ENCODE measurements at places on chromosomes 2 and 18.

- no peak for DNase-seq
Measured at GRCh38 chr2:26709323-26710110, 17.0 kb downstream of the KCNK3 start.

- DNase-seq = no peak
Measured at GRCh38 chr2:233029321-233029720, 3.2 kb upstream of the NEU2 start.

GRCh38 chr2:158543957-158544356, 87.2 kb downstream of the PKP4 start:
- DNase-seq = no peak

DNA sequence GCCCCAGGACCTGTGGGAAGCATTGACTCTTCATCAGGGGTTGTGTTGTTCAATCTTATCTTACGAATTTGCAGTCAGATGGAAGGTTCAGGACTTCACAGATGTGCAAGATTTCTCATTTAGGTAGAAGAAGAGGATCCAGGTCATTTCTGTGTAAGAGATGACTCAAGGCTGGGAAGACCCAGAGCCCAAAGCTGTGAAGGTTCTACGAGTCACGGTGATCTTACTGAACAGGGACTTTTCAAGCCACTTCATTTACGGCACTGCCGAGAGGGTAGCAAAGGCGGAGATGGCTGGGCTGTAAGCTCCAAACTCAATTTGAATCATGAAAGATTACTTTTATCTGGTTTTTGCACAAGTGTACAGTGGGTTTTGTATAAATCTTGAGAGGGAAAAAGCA, 228.0 kb upstream of the MEX3C start:
- DNase-seq = no peak

DNA sequence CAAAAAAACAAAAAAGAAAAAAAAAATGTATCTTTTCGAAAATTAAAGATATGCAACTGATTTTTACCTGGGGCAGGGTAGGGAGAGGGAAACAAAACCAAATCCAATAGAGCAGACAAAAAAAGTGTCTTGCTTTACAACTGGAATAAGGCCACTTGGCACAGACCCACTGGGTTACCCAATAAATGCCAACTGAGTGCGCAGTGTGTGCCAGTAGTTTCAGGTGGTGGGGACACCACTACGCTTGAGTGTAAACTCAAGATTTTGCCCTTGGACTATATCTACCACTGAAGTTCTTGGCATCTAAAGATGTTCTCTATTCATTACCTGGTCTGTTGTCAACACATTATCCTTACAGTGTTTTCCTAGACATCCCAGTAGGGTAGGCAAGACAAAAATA, 16.3 kb downstream of the VPS4B start:
- no peak for DNase-seq

DNA sequence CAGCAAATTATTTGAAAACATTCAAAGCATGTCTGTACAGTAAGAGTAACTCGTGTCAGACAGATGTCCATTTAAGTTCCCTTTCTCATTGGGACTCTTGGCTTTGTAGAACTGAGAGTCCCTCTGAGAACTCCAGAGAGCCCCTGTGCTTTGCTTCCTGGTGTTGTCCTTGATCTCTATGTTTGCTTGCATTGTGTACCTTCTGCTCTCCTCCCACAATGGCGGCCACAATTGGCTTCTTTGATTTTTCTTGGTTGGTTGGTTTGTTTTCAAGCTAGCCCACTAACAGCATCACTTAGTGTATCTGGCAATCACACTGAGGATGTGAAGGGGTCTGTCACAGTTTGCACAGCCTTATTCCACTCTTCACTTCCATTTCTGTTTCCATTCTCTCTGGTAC, 15.1 kb downstream of the ASB18 start:
- no peak for DNase-seq

- no peak for DNase-seq
Measured at GRCh38 chr18:21183670-21184069, 58.4 kb upstream of the GREB1L start.

GRCh38 chr2:236657215-236657614, 87.6 kb downstream of the ACKR3 start:
- DNase-seq = no peak

GRCh38 chr2:25373269-25373981, 31.7 kb upstream of the DNMT3A start:
- DNase-seq = no peak

DNA sequence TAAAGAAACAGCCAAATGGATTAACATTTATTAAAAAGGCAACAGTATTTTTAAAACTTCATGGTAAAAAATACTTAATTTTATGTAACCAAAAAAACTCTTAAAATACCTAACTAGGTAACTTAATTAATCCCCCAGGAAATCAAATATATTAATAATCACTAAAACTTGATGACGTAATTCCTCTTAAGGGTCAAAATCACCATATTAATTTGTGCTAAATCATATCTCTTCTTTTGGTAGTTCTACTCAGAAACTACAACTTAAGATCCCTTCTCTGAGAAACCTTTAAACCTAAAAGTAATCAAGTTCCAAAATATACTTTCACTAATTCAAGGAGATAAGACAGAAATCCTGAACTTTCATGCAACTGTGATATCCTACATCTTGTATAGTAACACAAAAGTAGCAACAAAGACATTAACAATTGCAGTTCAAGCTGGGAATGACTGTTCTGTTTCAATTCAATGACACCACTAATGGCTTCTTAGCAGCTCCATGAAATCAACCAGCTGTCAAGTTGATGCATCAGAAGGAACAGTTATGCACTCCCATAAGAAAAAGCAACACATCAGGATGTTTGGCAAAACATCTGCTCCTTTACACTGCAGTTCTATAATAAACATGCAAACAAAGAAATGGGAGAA, 4.0 kb downstream of the BAZ2B start:
- no peak for DNase-seq

GRCh38 chr2:98317214-98317613, 29.0 kb upstream of the CNGA3 start:
- DNase-seq = no peak

DNA sequence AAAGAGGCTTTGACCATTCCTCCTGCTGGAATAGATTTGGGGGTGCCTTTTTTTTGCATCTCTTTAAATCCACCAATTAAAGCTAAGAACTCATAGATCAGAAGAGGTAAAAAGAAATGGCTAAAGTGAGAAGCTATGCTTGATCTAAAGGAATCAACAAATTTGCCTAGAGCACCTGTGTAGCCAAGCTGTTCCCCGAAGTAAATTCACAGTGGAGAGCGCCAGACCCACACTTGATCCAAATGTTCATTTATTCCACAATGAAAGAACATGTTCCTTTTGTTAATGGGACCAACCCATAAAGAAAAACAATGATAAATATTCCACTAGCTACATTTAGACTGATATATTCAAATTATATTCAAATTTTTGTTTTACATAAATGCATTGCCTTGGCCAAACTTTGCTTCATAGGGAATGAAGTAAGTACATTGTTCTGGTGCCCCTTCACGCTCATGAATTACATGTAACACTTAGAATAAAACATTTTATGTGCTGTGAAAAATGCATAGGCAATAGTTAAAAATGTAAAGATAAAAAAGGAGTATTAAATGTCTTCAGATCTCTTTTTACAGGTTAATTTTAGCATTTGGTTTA, 167.4 kb downstream of the PKP4 start:
- no peak for DNase-seq

GRCh38 chr2:140086964-140087363, 1306.8 kb upstream of the NXPH2 start:
- DNase-seq = no peak

- no peak for DNase-seq
Measured at GRCh38 chr2:212034841-212035585, 503.6 kb downstream of the ERBB4 start.

DNA sequence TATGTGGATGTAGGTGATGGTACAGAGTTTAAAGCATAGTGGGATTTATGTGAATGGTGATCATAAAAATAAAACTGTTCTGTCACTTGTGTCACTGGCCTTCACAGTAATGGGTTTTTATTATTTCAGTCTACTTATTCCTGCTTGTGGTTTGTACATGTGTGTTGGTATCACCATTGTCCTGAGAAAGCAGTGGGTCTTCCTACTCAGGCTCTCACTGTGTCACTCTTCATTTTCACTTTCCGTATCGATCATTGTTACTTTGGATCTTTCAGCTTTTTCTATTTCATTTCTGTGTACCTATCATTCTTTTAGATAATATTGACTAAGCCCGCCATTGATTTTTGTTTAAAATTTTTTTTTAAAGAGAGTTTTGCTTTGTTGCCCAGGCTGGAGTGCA, 7.4 kb downstream of the MRPL30 start:
- no peak for DNase-seq

DNA sequence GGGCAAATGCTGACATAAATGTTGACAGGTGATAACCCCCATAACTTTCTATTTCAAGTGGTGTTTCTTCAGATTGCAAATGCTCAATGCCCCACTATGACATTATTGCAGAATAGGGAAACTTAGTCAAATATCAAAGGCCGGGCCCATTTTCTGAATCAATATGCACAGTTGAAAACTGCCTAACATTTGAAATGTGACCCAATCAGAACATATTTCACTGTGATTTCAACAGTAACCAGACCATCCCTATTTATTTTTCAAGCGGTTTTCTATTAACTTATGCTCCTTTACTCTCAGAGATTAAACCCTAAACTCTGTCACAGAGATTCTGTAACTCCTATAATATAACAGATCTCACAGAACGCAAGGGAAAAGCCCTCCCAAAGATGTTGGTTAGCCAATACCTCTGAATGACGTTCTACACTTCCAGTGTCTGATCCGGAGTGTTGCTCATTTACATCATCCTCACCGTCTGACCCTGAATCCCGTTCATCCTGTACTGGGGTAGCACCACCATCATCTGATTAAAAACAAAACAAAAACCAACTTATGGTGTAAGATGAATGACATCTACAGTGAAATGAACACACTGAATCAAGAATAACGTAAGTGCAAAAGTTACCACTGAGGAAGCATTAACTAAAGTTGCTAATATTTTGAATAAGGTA, 2.9 kb downstream of the IWS1 start:
- DNase-seq = no peak

- no peak for DNase-seq
Measured at GRCh38 chr18:12417687-12418086, 10.0 kb downstream of the PRELID3A start.

GRCh38 chr2:37583402-37583801, 88.0 kb downstream of the CDC42EP3 start:
- no peak for DNase-seq

DNA sequence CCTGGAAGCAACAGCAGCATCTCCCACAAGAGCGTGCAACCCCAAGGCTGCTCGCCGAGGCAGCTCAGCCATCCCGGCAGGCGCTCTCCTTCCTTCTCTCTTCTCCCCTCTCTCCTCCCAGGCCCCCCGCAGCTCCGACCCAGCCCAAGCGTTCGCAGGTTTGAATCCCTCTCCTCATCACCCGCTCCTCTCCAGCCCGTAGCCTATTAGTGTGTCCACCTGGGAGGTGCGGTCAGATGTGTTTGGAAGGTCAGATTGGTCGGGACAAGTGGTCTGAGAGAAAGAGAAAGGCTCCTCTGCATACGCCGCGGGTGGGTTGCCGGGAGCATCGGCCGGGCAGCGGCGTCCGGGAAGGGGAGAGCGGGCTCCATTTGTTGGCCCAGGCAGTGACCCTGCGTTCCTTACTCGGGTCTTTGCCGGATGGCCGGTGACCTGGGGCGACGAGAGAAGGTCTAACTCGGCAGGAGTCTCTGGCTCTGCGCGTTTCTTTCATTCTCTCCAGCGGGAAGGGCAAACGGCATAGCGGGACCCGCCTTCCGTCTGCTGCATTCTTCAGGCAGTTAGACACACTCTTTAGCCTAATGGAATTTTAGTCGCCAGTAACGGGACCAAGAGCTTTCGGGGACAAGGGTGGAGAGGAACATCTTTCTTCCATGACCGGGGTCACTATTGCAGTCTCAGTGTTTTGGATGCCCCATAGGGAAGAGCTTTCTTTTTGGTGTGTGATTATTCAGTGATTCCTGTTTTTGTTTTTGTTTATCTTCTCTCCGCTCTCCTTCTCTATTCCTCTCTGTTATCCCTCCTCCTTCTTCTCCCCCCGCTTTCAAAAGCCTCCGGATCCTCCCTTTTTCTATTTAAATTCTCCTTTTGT, 1.1 kb upstream of the TMEFF2 start:
- no peak for DNase-seq
